ENCODE measurements at places on chromosomes 2 and 18.

DNA sequence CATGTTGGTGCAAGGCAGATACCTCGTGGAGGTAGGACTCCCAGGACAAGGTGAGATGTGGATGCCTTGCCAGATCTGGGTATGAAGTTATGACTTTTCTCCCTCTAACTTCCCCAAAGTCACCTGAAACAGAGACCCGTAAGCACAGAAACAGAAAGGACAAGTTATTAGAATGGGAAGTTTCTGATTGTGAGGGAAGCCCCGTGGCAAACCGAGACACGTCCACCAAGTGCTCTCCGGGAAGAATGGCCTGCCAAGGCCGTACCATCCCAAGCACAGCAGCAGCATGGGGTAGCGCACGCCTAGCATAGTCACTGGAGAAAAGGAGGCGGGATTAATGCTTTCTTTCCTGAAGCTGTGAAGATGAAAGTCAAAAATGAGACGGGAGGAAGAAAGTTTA lies 110.6 kb downstream of the ZNF532 start:
- DNase-seq = no peak

DNA sequence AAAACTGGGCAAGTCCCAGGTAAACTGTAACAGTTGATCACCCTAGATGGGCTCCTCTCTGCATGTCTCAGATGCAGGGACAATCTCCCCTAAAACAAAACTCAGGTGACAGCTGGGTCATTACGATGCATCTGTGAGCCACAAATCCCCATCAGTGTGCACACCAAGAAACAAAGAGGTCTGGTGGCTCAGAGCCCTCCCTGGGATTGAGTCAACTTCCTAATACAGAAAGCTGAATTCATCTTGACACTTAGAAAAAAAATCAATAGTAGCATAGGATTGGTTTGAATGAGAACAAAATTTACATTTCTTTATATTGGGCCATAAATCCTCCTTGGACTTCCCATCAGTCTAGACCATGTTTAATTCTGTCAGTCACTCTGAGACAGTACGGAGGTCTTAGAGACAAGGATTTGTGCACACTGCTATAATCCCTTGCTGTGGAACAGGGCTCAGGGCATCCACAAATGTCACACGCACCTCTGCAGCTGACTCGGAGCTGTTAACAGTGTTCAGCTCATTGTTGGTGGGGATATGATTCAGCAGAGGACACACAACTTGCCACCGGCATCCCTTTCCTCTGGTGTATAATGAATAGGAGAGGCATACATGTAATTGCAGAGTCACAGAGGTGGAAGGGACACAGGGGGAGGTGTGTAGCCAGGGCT lies 44.5 kb upstream of the DAPL1 start:
- DNase-seq = no peak

DNA sequence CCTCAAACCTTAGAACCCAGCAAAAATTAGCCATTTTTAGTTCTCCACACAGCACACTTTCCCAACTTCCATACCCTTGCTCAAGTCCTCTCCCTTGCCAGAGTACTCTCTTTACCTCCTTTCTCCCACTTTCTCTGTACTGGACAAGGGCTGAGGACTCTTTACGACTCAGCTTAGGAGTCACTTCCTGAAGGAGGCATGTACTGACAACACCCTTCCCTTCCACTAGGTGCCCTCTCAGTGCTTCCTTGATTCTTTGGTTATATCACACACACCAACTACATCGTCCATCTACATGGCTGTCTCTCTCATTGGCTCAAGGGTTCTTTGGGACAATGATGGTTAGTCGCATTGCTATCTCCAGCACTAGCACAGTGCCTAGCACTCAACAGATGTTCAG lies 5.2 kb upstream of the C18orf63 start:
- no peak for DNase-seq

DNA sequence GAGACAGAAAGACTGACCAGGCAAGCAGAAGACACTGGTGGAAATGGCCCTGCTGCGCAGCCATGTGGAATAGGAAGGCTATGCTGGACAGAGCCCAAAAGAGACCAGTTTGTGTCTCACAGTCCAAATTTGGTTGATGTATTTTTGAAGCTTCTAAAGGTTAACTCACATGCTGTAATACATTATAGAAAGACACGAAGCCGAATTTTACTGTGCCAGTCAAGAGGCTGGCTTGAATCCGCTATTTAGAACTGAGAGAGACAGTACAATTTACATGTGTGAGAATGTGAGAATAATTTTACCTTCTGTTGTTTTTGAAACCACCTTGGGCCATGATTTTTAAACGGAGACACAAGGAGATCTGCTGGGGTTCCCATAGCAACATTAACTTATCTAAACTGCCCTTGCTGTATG lies 113.6 kb downstream of the METTL8 start:
- peak; percentile 77 for DNase-seq

GRCh38 chr2:175228179-175228578 lies 46.7 kb upstream of the ATP5MC3 start:
- DNase-seq = no peak

DNA sequence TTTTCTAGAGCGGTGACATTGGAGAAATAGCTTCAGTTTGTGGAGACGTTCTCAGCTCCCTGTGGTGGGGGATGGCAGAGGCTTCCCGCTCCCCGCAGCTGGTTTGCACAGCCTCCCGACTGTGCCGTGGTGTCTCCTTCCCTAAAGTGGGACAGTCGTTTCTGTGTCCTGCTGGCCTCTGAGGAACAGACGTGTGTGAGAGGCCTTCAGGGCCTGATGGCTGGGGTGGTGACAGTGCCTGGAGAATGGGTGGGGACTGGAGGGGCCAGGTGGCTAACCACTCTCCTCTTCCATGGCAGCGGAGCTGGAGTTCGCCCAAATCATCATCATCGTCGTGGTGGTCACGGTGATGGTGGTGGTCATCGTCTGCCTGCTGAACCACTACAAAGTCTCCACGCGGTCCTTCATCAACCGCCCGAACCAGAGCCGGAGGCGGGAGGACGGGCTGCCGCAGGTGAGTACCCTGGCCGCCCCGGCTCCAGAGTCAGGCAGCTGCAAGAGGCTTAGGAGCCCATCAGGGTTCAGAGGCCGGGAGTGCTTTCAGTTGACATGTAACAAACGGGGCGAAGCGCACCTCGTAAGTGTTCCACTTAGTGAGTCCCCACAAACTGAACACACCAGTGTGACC lies 105.4 kb downstream of the FAM210A start:
- no peak for DNase-seq

DNA sequence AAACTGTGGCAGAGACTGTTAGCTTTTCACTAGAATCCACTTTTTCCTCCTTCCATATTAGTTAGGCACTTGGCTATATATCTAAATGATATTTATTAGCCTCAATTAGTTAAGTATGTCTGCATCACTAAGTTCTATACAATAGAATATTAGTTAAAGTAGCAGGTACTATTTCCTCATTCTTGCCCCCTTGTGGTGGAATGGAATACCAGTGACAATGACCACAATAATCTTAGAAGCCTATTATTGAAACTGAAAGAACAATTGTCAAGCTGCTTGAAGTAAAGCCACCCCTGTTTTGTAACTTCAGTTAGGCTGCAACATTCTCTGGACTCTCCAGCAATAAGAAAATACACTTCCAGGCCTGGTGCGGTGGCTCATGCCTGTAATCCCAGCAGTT lies 476.3 kb upstream of the VWC2L start:
- DNase-seq = peak; percentile 31

GRCh38 chr2:201203916-201204654 lies 21.1 kb downstream of the CASP10 start:
- no peak for DNase-seq

GRCh38 chr2:79512442-79513401 lies at the start of gene CTNNA2:
CTNNA2 (plus strand) TSS chr2:79513051.
- no peak for DNase-seq

- DNase-seq = no peak
Measured at GRCh38 chr2:223860809-223861738, 23.7 kb upstream of the AP1S3 start.

DNA sequence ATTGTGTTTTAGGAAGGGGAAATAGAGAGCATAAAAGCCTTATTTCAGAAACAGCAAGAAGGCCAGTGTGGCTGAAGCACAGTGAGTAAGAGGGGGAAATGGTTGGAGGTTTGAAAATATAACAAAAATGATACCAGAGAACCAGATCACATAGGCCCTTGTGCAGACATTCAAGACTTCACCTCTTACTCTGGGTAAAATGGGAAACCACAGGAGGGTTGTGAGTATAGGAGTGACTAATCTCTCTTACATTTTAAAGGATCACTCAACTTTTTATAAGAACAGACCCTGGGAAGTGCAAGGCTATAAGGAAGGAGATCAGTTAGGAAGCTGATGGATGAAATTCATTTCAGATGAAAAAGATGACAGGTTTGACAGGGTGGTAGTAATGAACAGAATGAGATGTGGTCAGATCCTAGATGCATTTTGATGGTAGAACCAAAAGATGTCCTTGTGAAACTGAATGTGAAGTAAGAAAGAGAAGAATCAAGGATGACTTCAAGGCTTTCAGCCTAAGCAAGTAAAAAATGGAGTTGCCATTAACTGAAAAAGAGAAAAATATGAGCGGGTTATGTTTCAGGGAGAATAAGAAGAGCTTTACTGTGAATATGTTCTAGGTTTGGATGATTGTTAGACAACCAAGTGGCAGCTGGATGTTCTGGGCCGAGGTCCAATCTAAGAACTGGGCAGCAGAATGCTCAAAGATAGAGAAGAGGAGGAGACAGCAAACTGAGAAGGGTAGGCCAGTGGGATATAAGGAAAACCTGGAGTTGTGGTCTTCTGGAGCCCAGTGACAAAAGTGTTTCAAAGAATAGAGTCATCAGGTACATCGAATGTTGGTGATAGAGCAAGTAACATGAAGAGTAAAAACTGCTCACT lies 65.1 kb downstream of the USP40 start:
- peak; percentile 33 for DNase-seq

DNA sequence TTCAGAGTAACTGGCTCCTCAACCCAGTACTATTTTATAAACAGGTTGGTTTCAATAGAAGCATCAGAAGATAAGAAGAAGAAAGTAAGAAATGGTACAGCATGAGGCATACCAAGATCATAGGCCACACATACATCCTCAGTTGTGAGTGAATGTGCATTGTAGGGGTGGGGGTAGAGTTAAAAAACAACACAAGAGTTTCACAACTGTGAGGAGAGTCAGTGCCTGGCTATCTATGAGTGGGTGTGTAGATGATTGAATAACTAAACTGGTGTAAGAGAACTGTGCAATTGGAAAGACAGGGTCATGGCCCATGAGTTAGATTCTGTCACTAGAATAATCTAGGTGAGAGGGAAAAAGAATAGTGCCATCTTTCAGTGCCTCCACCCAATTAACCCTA lies 748.2 kb upstream of the ACVR2A start:
- DNase-seq = no peak

- no peak for DNase-seq
Measured at GRCh38 chr2:88450925-88451810, 1.3 kb downstream of the FOXI3 start.

DNA sequence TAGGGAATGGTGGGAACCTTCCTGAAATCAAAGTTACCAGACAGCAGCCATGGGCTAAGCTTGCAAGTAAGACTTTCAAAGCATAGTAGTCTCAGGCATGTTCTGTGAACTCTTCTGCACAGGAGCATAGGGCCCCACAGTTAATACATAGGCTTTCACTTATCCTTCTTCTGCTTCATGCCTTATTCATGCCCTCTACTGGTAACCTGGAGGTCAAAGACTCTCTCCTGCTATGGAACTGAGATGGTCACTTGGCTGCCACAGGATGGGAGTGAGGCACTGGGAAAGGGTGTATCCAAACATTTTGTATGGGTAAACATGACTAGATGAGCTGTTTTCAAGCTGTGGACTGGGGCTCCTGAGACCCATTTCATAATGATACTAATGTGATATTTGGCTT lies 49.1 kb upstream of the ZNF638 start:
- DNase-seq = no peak

GRCh38 chr18:37524498-37525261 lies 40.9 kb downstream of the CELF4 start:
- no peak for DNase-seq

- no peak for DNase-seq
Measured at GRCh38 chr2:152560166-152560565, 157.1 kb downstream of the PRPF40A start.

GRCh38 chr2:44954889-44955592 lies 13.5 kb downstream of the SIX3 start:
- no peak for DNase-seq

DNA sequence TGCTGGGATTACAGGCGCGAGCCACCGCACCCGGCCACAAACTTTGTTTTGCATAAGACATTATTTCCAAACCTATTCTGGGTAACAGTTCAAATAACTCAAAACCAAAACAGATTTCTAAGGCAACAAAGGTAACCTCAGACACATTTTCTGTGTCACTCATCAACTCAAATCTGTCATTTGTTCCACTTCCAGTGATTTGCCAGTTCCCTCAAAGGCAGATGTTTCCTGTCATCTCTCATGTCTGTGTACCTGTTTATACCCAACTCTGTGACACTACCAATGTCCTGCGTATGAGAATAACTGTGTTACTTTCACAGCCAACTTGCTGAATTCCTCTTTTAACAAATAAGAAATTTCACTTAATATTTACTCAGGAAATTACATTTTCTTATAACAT lies 54.4 kb downstream of the SCN3A start:
- peak; percentile 47 for DNase-seq

- DNase-seq = no peak
Measured at GRCh38 chr18:57445488-57446319, 10.5 kb downstream of the ONECUT2 start.

DNA sequence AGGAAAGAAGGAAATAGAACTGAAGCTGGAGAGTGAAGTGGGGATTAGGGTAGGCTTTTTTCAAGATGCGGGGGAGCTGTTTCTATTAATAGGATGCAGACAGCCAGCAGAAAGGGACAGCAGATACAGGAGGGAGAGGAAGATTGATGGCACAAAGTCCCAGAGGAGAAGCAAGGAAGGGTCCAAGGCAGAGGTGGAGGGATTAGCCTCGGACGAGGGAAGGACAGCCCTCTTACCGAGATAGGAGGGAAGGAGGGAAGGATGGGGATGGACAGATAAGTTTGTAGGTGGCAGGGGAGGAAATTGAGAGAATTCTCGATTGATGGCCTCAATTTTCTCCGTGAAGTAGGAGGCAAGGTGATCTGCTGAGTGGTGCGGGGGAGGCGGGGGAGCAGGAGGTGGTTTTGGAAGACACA lies 317.4 kb downstream of the AGPS start:
- DNase-seq = no peak

DNA sequence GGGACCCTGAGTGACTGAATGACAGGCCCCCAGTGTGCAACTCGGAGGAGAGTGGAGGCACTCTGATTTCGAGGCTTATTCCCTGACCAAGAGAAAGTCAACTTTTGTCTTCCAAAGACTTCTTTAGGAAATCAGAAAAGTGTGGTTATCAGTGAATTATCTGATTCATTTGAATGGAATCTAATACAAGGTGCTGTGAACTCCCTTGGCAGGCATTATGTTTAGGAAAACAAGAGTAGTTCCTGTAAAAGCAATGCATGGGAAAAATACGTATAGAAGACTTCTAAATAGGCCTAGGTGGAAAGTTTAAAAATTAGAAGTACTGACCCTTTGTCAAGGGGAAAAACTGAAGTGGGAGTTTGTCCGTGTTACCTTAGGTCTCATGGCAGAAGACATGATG lies 269.4 kb downstream of the GBX2 start:
- no peak for DNase-seq

GRCh38 chr18:27242392-27243047 lies 57.4 kb upstream of the CHST9 start:
- no peak for DNase-seq
